Liver (tissue), 10 donors: ENCODE measurements at places on chromosomes 7 and 10. TPM values are rescaled to one million over a fixed set of nuclear protein-coding genes. Genes with fewer than 3 reads are reported as not detected.

GRCh38 chr7:108307595-108307994 is 148.6 kb downstream of the NRCAM start:
- no peaks in the 10 kb centered on the region for H3K4me1 ChIP-seq
- H3K4me3 ChIP-seq = no peak overlapping the region
- H3K27ac ChIP-seq = no peak overlapping the region
- no peak for DNase-seq
- no peaks in the 10 kb centered on the region for H3K27me3 ChIP-seq

GRCh38 chr7:151752816-151753595 is 123.9 kb downstream of the PRKAG2 start:
- no peaks in the 10 kb centered on the region for H3K36me3 ChIP-seq
- no peak for DNase-seq
- no peak overlapping the region for H3K27ac ChIP-seq
- no peak overlapping the region for H3K4me3 ChIP-seq
- H3K4me1 ChIP-seq = peaks cover 9% of the 10 kb centered on the region

- no peak overlapping the region for H3K4me3 ChIP-seq
- no peak for DNase-seq
- no peaks in the 10 kb centered on the region for H3K36me3 ChIP-seq
- H3K27me3 ChIP-seq = no peaks in the 10 kb centered on the region
- H3K27ac ChIP-seq = no peak overlapping the region
These were observed 370.8 kb downstream of the AUTS2 start for GRCh38 chr7:69968969-69969556.

GRCh38 chr7:124088590-124088989 is 55.7 kb upstream of the TMEM229A start:
- no peak for DNase-seq
- no peaks in the 10 kb centered on the region for H3K4me1 ChIP-seq
- no peak overlapping the region for H3K4me3 ChIP-seq
- H3K27ac ChIP-seq = no peak overlapping the region

DNA sequence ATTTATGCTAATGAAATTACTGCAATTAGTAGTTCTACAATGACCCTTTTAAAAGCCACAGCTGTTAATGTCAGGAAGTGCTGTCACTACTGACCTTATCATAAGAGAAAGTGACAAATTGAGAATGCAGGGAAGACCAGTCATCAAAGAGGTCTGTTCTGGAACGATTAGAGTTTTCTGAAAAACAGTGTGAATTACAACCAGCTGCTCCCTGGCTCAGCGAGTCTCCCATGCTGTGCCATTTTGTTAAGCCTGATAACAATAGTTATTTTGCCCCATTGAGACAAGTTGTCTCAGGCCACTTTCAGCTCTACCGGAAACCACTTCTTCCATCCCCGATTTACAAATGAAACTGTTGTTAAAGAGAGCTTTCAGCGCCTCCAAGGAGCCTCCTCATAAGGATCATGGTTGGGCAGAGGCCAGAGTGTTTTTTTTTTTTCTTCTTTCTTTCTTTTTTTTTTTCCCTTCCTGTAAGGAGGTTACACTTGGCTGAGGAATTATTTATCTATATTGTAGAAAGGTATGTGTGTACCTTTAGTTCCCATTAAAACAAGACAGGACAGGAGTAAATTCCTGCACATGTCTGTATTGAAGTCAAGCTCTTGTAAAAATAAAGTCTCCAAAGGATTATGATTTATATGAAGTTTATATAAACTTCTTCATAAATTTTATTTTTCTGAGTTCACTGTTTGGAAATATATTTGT is 173.6 kb downstream of the CDCA7L start:
- no peaks in the 10 kb centered on the region for H3K36me3 ChIP-seq
- no peaks in the 10 kb centered on the region for H3K27me3 ChIP-seq
- H3K27ac ChIP-seq = no peak overlapping the region
- no peak overlapping the region for H3K4me3 ChIP-seq
- H3K4me1 ChIP-seq = no peaks in the 10 kb centered on the region
- DNase-seq = no peak

HELLS gene
- 1.2 TPM for polyA plus RNA-seq

DNA sequence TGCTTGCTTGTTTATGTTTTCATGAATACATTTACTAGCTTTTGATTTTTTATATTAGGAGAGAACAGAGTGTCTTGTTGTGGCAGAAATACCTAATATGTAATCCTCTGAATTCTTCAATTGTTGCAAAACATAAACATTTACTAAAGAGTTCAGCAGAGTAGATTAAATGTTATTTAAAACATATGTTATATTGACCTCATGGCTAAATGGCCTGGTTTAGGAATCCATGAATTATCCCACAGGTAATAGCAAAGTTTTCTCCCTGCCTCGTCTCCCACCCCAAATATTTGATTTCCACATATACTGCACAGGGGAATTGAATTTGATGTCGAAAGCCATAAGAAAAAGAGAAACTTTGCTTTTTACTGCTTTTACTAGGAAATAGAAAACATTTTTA is 111.8 kb downstream of the ADK start:
- no peak for DNase-seq
- H3K4me1 ChIP-seq = no peaks in the 10 kb centered on the region
- H3K27ac ChIP-seq = no peak overlapping the region
- H3K36me3 ChIP-seq = no peaks in the 10 kb centered on the region
- no peaks in the 10 kb centered on the region for H3K27me3 ChIP-seq

DNA sequence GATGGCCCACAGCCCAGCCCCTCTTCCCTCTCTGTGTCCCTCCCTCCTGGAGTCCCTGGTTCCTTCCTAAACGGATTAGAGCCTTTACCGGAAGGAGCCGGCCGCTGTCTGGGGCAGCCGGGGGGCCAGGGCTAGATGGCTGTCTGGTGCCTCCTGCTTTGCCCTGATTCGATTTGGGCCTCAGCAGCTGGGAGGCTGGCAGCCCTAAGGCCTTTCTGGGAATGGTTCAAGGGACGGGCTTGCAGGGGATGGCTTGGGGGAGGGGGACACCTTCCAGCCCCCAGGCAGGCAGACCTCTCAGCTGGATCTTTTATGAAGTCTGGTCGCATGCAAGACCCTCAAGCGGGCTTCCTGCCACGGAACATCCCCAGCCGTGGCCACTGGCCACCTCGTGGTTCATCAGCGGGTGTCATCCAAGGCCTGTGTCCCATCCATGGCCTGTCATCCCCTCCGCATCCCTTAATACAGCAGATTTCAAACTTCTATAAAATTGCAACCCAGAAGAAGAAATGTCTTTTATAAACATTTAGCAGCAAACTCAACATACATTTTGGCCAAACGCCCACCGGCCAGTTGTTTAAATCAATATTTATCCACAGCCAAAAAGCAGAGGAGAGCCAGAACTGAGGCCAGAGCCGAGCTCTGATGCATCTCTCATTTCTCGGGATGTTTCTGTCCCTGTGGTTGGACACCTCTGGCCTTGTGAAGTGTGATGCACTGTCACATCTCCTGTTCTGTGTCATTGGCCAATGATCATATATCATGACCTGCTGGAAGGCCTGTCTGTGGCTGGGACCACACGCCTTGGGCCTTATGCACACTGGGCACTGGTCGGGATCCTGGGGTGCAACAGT is 52.0 kb downstream of the GTF2IRD1 start:
- H3K36me3 ChIP-seq = no peaks in the 10 kb centered on the region
- peaks cover 13% of the 10 kb centered on the region for H3K4me1 ChIP-seq
- no peaks in the 10 kb centered on the region for H3K27me3 ChIP-seq
- no peak overlapping the region for H3K4me3 ChIP-seq

- no peak overlapping the region for H3K4me3 ChIP-seq
- H3K27ac ChIP-seq = no peak overlapping the region
- peaks cover 25% of the 10 kb centered on the region for H3K36me3 ChIP-seq
- no peaks in the 10 kb centered on the region for H3K27me3 ChIP-seq
- peaks cover 22% of the 10 kb centered on the region for H3K4me1 ChIP-seq
These were observed 65.5 kb downstream of the LARP4B start for GRCh38 chr10:865924-866576.

GRCh38 chr7:131190581-131190980 is 137.1 kb upstream of the MKLN1 start:
- no peak for DNase-seq
- no peak overlapping the region for H3K27ac ChIP-seq
- no peaks in the 10 kb centered on the region for H3K4me1 ChIP-seq
- no peaks in the 10 kb centered on the region for H3K27me3 ChIP-seq
- H3K36me3 ChIP-seq = no peaks in the 10 kb centered on the region

DNA sequence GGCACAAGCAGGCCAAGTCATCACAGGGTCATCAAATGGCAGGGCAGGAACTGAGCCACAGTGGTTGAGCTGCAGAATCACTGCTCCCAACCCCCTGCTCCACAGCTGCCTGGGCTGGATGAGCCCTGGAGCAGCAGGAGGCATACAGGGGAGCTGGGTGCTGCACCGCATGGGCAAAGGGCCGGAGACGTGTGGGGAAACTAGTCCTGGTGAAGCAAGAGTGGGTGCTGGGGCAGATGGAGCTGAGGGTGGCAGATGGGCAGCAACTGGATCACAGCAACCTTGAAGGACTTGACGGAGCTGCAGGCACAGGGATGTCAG is 16.0 kb upstream of the VOPP1 start:
- H3K4me3 ChIP-seq = no peak overlapping the region
- H3K27ac ChIP-seq = no peak overlapping the region
- H3K36me3 ChIP-seq = no peaks in the 10 kb centered on the region

DNA sequence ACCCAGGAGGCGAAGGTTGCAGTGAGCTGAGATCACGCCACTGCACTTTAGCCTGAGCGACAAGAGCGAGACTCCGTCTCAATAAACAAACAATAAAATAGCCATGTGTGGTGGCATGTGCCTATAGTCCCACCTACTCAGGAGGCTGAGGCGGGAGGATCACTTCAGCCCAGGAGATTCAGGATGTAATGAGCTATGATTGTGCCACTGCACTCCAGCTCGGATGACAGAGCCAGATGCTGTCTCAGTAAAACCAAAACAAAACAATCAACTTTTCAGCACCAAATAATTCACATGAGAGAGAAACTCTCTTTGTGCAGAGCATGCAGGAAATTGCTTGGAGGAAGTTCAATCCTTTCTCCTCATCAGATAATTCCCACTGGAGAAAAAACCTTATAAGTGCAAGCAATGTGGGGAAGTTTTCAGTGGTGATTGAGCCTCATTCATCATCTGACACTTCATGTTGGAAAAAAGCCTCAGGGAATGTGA is 13.4 kb upstream of the FIS1 start:
- H3K4me1 ChIP-seq = no peaks in the 10 kb centered on the region
- H3K27me3 ChIP-seq = no peaks in the 10 kb centered on the region
- no peak overlapping the region for H3K4me3 ChIP-seq
- H3K36me3 ChIP-seq = no peaks in the 10 kb centered on the region

- peak overlapping the region; percentile 3 for H3K27ac ChIP-seq
- peak; percentile 31 for DNase-seq
- H3K4me1 ChIP-seq = no peaks in the 10 kb centered on the region
- no peaks in the 10 kb centered on the region for H3K36me3 ChIP-seq
- no peaks in the 10 kb centered on the region for H3K27me3 ChIP-seq
- no peak overlapping the region for H3K4me3 ChIP-seq
These were observed 41.1 kb upstream of the DUSP5 start for GRCh38 chr10:110456523-110457091.

DNA sequence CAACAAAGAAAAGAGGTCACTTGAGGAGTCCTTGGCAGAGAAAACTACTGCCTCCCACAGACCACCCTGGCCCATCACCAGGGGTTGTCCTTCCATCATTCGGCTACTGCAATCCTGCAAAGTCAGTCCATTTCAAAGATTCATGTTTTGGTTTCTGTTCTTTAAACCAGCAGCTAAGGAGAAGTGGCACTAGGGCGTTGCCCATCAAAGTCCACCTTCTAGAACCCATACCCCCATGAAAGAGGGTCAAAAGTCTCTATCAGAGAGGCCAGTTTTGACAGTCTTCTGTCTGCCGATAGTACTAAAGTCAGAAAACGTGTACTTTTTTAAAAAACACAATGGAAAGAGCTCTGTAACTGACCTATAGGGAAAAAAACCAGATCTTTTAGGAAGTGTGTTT is 14.4 kb downstream of the CCDC6 start:
- no peak for DNase-seq
- H3K4me1 ChIP-seq = peaks cover 14% of the 10 kb centered on the region
- H3K27ac ChIP-seq = no peak overlapping the region
- peaks cover 3% of the 10 kb centered on the region for H3K36me3 ChIP-seq
- no peak overlapping the region for H3K4me3 ChIP-seq

NODAL gene
- not detected for polyA plus RNA-seq

LIPF gene
- polyA plus RNA-seq = not detected

GRCh38 chr7:151017953-151018420 is 6.3 kb downstream of the ATG9B start:
- no peak overlapping the region for H3K4me3 ChIP-seq
- H3K36me3 ChIP-seq = no peaks in the 10 kb centered on the region
- H3K27ac ChIP-seq = no peak overlapping the region
- H3K27me3 ChIP-seq = peaks cover 2% of the 10 kb centered on the region
- DNase-seq = peak; percentile 79

GRCh38 chr7:137878333-137878961 is 31.7 kb upstream of the DGKI start:
- H3K27ac ChIP-seq = no peak overlapping the region
- H3K4me3 ChIP-seq = no peak overlapping the region
- no peaks in the 10 kb centered on the region for H3K4me1 ChIP-seq
- peaks cover 26% of the 10 kb centered on the region for H3K36me3 ChIP-seq
- DNase-seq = no peak

DNA sequence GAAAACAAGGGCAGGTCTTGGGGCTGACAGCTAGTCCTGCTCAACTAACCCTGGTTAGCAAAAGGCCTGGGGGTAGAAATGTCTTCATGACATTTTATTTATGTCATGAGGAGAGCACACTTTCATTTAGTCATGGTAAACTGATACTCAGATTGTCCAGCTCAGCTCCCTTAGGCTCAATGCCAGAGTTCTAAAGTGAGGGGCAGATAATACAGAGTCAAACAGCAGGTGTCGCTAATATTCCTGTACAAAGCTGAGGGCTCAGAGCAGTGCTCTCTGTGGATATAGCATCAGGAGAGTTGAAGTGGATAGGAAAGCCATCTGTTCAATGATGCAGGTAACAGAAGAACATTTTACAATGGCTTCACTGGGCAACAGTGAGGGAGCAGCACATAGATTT is 26.8 kb upstream of the CALCR start:
- H3K27me3 ChIP-seq = no peaks in the 10 kb centered on the region
- no peak overlapping the region for H3K27ac ChIP-seq
- no peak overlapping the region for H3K4me3 ChIP-seq
- DNase-seq = no peak
- no peaks in the 10 kb centered on the region for H3K4me1 ChIP-seq

DNA sequence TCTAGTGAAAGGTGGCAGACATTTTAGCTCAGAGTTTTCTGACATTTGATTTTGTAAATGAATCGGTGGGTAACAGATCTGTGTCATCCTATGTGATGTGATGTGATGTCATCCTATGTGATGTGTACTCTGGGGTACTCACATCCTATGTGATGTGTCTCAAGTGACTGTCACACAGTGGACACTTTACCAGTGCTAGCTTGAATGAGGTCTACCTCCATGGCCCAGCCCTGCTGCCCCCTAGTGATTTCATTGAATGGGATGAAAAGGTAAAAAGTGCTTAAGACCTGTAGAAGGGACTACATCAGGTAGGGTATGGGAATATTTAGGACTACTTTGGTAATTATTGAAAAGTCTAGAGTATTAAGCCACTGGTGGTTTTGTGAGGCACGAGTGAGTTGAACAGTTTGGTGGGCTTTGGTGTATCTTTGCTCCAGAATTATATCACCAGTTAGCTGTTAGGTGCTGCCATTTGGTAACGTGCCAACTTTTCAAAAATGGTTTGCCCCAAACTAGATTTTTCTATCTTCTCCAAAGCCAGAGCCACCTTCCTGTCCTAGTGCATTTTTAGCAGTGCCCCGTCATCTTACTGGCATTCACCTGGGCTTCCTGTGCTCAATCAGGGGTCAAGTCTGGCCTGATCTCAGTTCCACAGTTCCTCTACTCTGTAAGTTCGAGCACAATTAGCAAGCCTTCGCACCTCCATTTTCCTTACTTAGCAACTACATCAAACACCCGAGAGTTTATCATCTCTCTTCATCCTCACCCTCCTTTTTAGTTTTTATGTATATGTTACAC is 9.7 kb downstream of the EIF4H start:
- H3K27ac ChIP-seq = no peak overlapping the region
- H3K36me3 ChIP-seq = peaks cover 13% of the 10 kb centered on the region
- H3K4me1 ChIP-seq = peaks cover 30% of the 10 kb centered on the region
- H3K4me3 ChIP-seq = no peak overlapping the region
- DNase-seq = no peak
- H3K27me3 ChIP-seq = no peaks in the 10 kb centered on the region
